Bladder microvascular endothelial cell (primary cell): ENCODE measurements at places on chromosomes 5 and 9. TPM values are rescaled to one million over a fixed set of nuclear protein-coding genes. Genes with fewer than 3 reads are reported as not detected.

The PCDHGA2 gene
- 0.81 and 1.9 TPM in 2 replicates for total RNA-seq

The ABLIM3 gene
- total RNA-seq, result 23.3 and 40.3 TPM in 2 replicates

The DMRTA1 gene
- total RNA-seq, result under 0.01 and 0.25 TPM in 2 replicates

The KIF4B gene
- 0.16 and 0.38 TPM in 2 replicates for total RNA-seq

The ZNF462 gene
- total RNA-seq, result 6.8 and 21.3 TPM in 2 replicates

The GRM6 gene
- total RNA-seq, result not detected in 2 replicates

The ADGRV1 gene
- under 0.01 and 0.06 TPM in 2 replicates for total RNA-seq
